ENCODE measurements at places on chromosomes 7 and 10. TPM values are rescaled to one million over a fixed set of nuclear protein-coding genes. Genes with fewer than 3 reads are reported as not detected.

- H3K27ac ChIP-seq: peak overlapping the region; percentile 42
- peak; percentile 28 for DNase-seq
- H3K36me3 ChIP-seq: no peaks in the 10 kb centered on the region
- no peak overlapping the region for H3K4me3 ChIP-seq
Measured at GRCh38 chr7:136997735-136998134, 129.3 kb downstream of the CHRM2 start.

DNA sequence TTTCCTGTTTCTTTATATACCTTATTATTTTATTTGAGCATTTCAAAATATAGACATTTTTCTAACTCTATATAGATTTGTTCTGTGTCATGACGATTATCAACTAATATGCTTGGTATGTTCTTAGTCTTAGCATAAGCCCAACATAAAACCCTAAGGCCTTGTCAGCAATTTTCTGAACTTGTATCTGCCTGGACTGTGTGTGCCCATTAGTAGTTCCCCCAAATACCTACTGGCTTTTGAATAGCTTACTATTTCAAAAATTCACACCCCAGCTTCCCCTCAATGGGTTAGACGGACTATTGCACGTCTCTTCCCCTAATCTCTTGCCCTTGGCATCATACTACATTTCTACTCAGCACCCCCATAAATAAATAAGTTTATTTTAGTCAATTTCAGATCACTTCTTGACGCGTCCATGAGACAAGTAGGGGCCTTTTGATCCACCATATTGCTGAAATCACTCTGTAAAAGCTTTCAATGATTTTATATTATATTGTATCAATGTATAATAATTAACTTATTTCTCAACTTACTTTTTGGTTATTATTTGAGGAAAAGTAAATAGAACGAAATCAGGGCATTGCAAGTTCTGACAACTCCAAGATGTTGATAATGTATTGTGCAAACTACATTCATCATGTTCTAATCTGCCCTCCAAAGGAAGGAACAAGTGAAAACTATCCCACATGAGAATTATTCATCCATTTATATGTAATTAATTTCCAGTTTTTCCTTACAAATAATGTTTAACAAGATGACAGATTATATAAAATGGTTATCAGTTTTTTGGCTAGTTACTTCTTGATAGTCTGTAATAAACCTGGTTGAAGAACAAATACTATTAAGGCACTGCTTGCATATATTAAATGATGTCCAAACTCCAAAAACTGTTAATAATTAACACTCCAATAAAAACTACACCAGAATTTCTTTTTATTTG lies 1.1 kb upstream of the AKR1C3 start:
- H3K27me3 ChIP-seq: no peaks in the 10 kb centered on the region
- peaks cover 14% of the 10 kb centered on the region for H3K4me1 ChIP-seq
- DNase-seq: no peak
- peak overlapping the region; percentile 89 for H3K4me3 ChIP-seq
- H3K36me3 ChIP-seq: no peaks in the 10 kb centered on the region
- no peak overlapping the region for H3K27ac ChIP-seq

GRCh38 chr10:101817337-101818118 lies 716 bp downstream of the OGA start:
- no peaks in the 10 kb centered on the region for H3K27me3 ChIP-seq
- H3K4me1 ChIP-seq: peaks cover 28% of the 10 kb centered on the region
- peaks cover 1% of the 10 kb centered on the region for H3K36me3 ChIP-seq

Gene PLXDC2
- 2.3 TPM for total RNA-seq

- no peaks in the 10 kb centered on the region for H3K36me3 ChIP-seq
- no peak for DNase-seq
- no peaks in the 10 kb centered on the region for H3K4me1 ChIP-seq
- H3K4me3 ChIP-seq: no peak overlapping the region
Measured at GRCh38 chr7:31699050-31699449, 12.0 kb downstream of the PPP1R17 start.

GRCh38 chr7:37047260-37047659 lies 323.0 kb upstream of the AOAH start:
- H3K4me3 ChIP-seq: no peak overlapping the region
- DNase-seq: no peak
- H3K27me3 ChIP-seq: no peaks in the 10 kb centered on the region
- no peak overlapping the region for H3K27ac ChIP-seq
- H3K4me1 ChIP-seq: no peaks in the 10 kb centered on the region
